ENCODE measurements at places on chromosomes 5 and 9.

DNA sequence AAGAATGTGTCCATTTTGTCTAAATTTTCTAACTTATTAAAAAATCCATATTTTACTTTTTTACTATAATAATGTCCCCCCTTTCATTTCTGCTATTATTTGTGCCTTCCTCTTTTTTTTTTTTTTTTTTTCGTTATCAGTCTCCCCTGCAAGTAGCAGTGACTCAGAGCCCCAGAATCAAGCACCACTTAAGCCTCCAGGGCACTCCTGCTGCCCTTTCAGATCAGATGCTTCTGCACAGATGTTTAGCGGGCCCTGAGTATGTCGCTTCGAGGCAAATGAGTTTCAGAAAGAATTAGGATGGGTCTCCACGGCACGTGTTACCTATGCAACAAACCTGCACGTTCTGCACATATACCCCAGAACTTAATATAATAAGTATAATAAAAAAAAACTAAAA lies 11.7 kb downstream of the MED7 start:
- no peak overlapping the region for H3K4me3 ChIP-seq
- H3K27me3 ChIP-seq: no peaks in the 10 kb centered on the region
- H3K36me3 ChIP-seq: no peaks in the 10 kb centered on the region
- DNase-seq: no peak
- H3K27ac ChIP-seq: no peak overlapping the region

GRCh38 chr9:133135146-133135745 lies 14.2 kb upstream of the RALGDS start:
- DNase-seq: no peak
- H3K36me3 ChIP-seq: no peaks in the 10 kb centered on the region
- H3K27me3 ChIP-seq: no peaks in the 10 kb centered on the region
- H3K4me3 ChIP-seq: no peak overlapping the region
- H3K27ac ChIP-seq: peak overlapping the region; percentile 83

DNA sequence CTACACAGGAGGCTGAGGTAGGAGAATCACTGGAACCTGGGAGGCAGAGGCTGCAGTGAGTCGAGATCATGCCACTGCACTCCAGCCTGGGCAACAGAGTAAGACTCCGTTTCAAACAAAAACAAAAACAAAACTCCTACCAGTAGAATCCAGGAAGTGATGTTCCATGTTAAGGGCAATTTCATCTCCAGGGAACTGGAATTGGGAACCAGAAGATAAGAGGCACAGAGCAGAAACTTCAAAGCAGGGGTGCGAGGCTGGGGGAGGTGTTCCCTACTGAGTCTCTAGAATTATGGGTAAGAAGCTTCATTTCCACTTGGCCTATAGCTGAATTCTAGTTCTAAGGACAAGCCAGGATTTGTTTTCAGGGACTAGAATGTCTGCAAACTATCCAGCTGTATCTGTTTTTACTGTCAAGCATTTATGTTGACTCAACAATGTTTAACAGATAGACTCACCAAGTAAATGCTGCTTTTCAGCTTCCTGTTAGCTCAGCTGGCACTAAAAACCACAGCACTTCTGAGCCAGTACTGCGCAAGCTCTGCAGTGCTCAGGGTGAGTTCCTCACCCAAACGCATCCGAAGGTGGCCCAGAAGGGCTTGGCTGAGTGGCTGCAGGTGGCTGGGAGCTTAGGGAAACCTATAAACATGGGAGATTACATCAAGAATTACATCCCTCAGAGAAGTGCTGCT lies 320.1 kb downstream of the MTRR start:
- no peak overlapping the region for H3K4me3 ChIP-seq
- H3K4me1 ChIP-seq: peaks cover 5% of the 10 kb centered on the region
- H3K27ac ChIP-seq: no peak overlapping the region

DNA sequence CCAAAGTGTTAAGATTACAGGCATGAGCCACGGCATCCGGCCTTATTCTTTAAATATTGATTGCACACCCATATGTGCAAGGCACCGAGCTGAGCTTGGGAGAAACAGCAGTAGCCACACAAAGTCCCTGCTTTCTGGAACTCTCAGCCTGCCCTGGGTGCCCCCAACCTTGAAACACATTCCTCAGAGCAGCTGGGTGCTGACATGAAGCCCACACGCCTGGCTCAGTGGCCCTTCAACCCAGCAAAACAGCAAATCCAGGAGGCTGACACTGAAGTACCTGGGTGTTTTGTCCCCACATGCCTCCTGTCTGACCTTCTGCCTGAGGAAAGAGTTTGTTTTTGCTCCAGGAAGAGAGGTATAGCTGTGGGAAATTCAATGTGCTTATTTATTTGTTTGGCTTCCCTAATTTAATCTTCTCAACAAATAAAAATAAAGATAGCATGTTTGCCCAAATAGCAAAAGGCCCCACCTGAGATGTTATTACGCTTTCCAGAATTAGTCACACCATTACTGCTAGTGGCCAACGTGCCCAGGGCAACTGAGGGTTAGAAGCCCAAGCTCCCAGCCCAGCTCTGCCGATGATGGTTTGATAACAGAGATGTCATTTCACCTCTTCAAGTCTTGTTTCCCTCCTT lies 13.4 kb upstream of the TCOF1 start:
- no peaks in the 10 kb centered on the region for H3K27me3 ChIP-seq
- H3K36me3 ChIP-seq: no peaks in the 10 kb centered on the region
- no peak overlapping the region for H3K4me3 ChIP-seq
- H3K27ac ChIP-seq: no peak overlapping the region

DNA sequence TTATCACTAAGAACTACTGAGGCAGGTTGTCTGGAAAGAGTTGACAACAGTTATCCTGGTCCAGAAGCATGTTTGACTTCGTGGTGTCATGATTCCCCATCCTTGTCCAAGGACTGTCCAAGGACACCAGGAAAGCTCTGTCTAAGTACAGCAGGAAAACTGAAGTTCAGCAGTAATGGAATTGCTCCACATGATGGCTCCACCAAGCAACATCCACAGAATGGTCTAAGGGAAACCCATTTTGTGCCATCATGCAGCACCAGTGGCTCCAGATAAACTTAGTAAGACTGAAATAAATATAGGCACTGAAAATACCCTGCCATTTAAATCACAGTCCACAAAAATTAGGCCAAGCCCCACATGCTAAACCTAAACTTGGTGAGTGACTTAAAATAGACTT lies 192.8 kb downstream of the CDH18 start:
- no peaks in the 10 kb centered on the region for H3K36me3 ChIP-seq
- no peak for DNase-seq
- no peak overlapping the region for H3K4me3 ChIP-seq

GRCh38 chr5:133015466-133015865 lies 10.9 kb downstream of the ZCCHC10 start:
- H3K27ac ChIP-seq: no peak overlapping the region
- no peaks in the 10 kb centered on the region for H3K27me3 ChIP-seq
- H3K36me3 ChIP-seq: peaks cover 18% of the 10 kb centered on the region
- DNase-seq: no peak

DNA sequence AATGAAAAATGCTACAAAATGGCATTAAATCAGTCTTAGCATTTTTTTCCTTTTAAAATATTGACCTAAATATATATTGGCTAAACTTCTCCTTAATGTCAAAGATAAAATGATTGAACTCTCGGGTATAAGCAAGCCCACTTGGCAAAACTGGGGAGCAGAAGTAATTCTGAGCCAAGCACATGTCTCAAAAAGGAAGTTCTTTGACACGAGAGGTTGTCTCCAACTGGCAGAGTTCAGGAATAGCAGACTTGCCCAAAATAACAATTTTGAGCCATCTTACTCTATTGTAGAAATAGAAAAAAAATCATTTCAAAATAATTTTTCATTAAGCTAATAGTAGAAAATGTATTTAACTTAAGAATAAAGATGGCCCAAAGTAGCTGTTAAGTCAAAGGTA lies 10.4 kb upstream of the MLLT3 start:
- no peaks in the 10 kb centered on the region for H3K4me1 ChIP-seq
- no peaks in the 10 kb centered on the region for H3K36me3 ChIP-seq
- DNase-seq: no peak
- H3K27me3 ChIP-seq: no peaks in the 10 kb centered on the region
- no peak overlapping the region for H3K4me3 ChIP-seq
- no peak overlapping the region for H3K27ac ChIP-seq

DNA sequence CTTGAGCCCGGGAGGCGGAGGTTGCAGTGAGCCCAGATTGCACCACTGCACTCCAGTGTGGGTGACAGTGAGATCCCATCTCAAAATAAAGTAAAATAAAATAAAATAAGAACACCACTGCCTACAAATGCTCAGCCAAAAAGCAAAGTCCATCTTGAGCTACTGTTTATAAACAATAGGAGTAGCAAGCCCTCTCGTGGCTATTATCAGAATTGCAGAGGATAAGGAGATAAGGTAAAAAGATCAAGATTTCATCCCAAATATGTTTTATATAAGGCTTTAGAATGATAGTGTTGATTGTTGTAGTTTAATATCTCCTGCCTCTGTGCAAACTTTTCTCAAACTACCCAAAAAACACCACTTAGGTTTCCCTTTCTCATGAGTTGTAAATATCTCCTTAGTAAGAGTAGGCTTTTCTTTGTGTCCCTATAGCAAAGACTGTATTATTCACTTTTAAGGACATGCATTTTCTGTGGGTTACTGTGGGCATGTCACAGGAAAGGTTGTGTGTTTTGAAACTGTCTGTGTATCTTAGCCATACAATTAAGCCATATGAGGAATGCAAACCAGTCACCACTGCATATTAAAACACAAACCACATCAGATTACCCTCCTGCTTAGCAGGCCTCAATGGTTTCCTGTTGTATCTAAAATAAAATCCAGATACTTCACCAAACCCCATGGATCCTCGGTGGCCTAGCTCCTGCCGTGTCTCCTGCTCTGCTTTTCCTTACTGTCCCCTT lies 31.8 kb upstream of the CKS2 start:
- peaks cover 9% of the 10 kb centered on the region for H3K36me3 ChIP-seq
- H3K27ac ChIP-seq: no peak overlapping the region
- H3K27me3 ChIP-seq: no peaks in the 10 kb centered on the region
- DNase-seq: no peak
- no peak overlapping the region for H3K4me3 ChIP-seq
- H3K4me1 ChIP-seq: no peaks in the 10 kb centered on the region

- H3K27ac ChIP-seq: no peak overlapping the region
- H3K27me3 ChIP-seq: no peaks in the 10 kb centered on the region
- no peaks in the 10 kb centered on the region for H3K4me1 ChIP-seq
- H3K36me3 ChIP-seq: no peaks in the 10 kb centered on the region
Measured at GRCh38 chr9:120289990-120290975, 289.7 kb downstream of the CDK5RAP2 start.

DNA sequence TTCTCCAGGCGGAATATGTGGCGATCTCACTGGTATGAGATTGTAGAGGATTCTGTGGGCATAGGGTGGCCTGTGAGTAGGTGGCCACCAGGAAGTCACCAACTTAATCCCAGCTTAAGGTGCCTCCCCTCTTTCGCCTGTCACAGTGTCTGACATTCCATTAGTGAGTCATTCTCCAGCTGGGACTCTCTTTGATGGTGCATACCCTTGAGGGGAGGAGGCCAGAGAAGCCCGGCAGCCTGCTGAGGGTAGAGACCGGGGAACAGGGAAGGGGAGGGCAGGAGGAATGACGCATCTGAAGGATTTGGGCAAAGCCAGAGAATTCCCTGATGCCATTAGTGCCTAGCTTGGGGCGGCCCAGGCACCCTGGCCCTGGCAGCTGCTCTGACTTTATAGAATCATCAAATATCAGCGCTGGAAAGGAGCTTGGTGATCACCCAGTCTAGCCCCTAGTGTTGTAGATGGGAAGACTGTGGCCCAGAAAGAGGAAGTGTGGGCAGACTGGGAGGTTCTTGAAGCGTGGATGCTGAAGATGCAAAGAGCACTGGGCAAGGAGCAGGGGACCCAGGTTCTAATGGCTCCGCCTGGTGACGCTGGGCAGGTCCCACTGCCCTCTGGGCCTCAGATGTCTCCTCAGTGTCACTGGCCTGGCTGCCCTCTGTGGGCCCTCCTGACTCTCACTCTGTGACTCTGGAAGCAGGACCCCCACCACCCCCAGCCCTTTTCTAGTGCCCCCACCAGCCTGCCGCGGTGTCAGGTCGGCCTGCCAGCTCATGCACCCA lies 41.4 kb downstream of the DAB2IP start:
- no peaks in the 10 kb centered on the region for H3K27me3 ChIP-seq
- DNase-seq: no peak
- peak overlapping the region; percentile 13 for H3K27ac ChIP-seq
- peaks cover 12% of the 10 kb centered on the region for H3K4me1 ChIP-seq

DNA sequence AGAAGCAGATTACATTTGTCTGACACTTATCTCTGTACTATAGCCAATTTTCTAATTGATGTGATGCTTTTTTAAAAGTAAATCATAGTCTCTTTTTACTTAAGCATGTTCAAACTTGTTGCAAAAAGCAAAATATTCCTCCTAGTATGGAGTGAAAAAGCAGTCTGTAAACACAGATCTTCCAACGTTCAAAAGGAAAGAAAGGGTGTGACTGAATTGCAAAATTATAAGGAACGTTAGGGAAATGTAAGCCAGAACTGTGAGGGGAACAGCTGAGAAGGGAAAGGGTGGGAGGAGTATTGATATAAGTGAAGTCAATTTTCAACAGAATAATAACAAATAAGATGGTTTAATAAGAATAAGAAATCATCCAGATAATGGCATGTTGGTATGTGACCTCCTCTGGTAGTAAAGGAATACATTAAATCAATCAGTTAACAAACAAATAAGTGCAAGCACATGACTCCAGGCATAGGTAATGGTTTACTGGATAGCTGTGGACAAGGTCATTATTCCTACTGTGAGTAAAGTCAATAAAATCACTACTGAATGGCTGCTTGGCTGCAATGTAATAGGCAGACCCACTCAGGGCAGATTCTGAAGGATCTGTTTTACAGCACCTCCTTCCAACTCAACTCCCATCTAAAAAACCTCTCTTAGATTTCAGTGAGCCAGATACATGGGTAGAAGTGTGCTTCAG lies 239.1 kb upstream of the NMUR2 start:
- H3K27me3 ChIP-seq: no peaks in the 10 kb centered on the region
- no peak overlapping the region for H3K4me3 ChIP-seq
- DNase-seq: no peak
- no peak overlapping the region for H3K27ac ChIP-seq
- peaks cover 19% of the 10 kb centered on the region for H3K4me1 ChIP-seq

- no peaks in the 10 kb centered on the region for H3K36me3 ChIP-seq
- peak within 1 kb of the TSS; percentile 29 for H3K27ac ChIP-seq
- no peak for DNase-seq
- H3K27me3 ChIP-seq: peaks cover 3% of the 10 kb centered on the region
- no peaks in the 10 kb centered on the region for H3K4me1 ChIP-seq
- no peak within 1 kb of the TSS for H3K4me3 ChIP-seq
Measured at GRCh38 chr5:116032094-116032517, at the start of gene ARL14EPL. Gene ARL14EPL (plus strand): TSS chr5:116032472. CDS start chr5:116051466, 18,994 bp downstream.

GRCh38 chr9:32360983-32361673 lies 23.3 kb upstream of the ACO1 start:
- no peaks in the 10 kb centered on the region for H3K4me1 ChIP-seq
- no peak overlapping the region for H3K27ac ChIP-seq
- H3K27me3 ChIP-seq: peaks cover 4% of the 10 kb centered on the region

- H3K27ac ChIP-seq: peak overlapping the region; percentile 17
- peaks cover 31% of the 10 kb centered on the region for H3K36me3 ChIP-seq
Measured at GRCh38 chr5:179768326-179769085, 25.3 kb upstream of the LTC4S start.

All from progenitor cell of endocrine pancreas (in vitro differentiated cells).